ENCODE measurements at places on chromosomes 3 and 15. TPM values are rescaled to one million over a fixed set of nuclear protein-coding genes. Genes with fewer than 3 reads are reported as not detected.

DNA sequence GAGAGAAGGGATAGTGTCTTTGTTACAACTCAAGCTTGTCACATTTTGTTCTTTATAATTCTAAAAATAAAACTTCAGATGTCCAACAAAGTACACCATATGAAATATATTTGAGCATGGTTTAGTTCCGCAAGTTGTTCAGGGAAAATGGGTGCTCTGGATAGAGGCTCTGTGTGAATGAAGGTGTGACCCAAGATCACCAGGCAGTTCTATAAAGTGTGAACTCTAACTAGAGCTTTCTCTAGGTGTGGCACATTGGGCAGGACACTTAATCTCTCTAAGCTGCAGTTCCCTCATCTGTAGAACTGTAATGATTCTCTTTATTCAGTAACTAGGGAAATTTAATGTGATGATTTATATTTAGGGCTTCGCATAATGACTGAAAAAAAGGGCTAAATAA lies 139.3 kb downstream of the BCHE start:
- DNase-seq, result no peak

- DNase-seq, result no peak
Measured at GRCh38 chr15:88015228-88015860, 241.2 kb downstream of the NTRK3 start.

GRCh38 chr15:101466188-101466587 lies 23.3 kb downstream of the PCSK6 start:
- DNase-seq, result no peak

DNA sequence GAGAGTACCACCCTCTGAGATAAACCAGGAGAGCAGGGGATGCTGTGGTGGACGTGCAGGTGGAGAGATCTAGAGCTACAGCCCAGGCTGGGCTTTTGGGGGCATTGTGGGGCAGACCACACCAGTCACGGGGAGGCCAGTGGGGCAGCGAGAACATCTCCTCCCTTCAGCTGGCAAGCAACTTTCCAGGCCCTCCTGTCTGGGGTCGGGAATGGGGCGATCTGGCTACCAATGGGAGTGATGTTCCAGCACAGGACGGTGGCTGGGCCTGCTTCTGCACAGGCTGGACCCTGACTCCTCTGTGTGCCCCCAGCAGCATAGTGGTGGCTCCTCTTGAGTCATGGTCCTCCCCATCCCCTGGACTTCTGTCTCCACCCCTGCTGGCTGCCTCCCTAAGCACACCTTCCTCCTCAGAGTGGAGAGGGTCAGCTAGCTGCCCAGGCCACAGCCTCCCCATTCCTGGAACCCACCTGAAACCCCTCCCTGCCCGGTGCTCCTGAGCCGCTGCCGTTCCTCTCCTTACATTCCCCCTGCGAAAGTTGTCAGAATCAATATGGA lies 16.1 kb downstream of the IRAK2 start:
- no peak for DNase-seq

RAB6B gene
- 7.1 TPM for total RNA-seq

GRCh38 chr3:169836078-169836941 lies 23.6 kb upstream of the LRRC34 start:
- DNase-seq, result no peak

- DNase-seq, result no peak
Measured at GRCh38 chr3:11476735-11477144, 167.0 kb downstream of the VGLL4 start.

CCDC39 gene
- total RNA-seq, result not detected

- no peak for DNase-seq
Measured at GRCh38 chr15:101242160-101242998, 9.5 kb downstream of the CHSY1 start.

- no peak for DNase-seq
Measured at GRCh38 chr3:130393594-130393993, 48.1 kb downstream of the COL6A5 start.

DNA sequence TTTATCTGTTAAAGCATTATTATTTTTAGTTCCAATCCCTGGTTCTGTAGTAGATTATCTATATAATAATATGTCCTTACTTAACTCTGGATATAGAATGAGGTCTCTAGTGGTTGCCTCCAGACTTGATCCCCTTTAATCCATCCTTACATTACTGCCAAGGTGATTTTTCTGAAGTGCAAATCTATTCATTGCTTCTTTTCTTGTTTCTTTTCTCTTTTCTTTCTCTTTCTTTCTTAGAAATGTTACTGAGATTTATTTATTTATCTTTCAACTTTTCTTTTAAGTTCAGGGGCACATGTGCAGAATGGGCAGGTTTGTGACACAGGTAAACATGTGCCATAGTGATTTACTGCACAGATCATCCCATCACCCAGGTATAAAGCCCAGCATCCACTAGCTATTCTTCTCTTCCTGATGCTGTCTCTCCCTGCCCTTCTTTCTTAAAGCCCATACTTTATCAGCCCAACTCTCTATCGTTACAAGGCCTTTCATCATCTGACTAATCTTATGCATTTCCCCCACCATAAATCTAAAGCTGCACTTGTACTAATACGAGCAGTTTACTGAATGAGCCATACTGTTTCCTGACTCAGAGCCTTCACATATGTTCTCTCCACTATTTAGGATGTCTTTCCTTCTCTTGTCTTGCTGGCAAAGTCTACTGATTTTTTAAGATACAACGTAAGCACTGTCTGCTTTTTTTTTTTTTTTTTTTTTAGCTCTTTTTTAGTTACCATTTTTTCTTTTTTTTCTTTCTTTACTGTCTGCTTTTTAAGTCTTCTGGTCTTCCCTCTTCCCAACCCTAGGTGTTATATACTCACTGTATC lies 4.6 kb downstream of the GLCE start:
- DNase-seq, result no peak

Measured in prostate gland (tissue), 2 donors.